Neural progenitor cell (in vitro differentiated cells): ENCODE measurements at places on chromosomes 1 and 21.

DNA sequence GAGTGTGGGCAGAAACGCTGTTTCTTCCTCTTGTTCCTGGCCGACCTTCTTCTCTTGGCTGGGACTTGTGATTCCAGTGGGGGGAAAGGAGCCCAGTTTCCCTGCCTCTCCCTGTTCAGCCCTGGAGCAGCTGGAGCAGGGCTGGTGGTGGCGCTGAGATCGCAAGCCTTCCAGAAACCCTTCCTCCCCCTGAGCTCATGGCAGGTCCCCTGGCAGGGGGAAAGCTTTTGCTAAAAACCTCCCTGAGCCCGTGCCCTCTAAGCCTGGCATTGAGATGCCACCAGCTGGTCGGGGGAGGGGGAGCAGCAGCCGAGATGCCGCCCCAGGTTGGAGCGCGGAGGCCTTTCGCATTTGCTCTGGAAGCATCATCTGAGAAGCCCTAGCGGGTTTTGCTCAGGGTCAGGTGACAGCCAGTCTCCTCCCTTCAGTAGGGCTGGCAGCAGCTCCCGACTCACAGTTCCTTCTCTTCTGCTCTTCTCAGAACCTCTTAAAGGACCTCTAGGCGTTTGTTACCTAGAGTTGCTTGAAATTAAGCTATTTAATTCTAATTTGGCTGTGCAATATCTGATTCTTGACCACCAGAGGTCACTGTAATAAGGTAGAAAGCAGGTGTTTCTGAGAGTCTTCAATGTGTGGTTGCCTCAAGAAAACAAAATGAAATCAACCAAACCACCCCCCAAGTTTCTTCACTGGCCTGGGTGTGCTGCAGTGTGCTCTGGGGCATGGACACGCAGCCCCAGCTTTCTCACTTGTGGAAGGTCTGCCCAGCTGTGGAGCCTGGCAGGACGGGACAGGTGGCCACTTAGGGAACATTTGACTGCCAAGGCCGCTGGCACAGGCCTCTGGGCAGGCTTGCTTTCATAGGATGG is 257.3 kb downstream of the CAMTA1 start:
- DNase-seq: peak; percentile 51

- no peak for DNase-seq
Measured at GRCh38 chr1:224545571-224545970, 70.5 kb upstream of the CNIH3 start.

DNA sequence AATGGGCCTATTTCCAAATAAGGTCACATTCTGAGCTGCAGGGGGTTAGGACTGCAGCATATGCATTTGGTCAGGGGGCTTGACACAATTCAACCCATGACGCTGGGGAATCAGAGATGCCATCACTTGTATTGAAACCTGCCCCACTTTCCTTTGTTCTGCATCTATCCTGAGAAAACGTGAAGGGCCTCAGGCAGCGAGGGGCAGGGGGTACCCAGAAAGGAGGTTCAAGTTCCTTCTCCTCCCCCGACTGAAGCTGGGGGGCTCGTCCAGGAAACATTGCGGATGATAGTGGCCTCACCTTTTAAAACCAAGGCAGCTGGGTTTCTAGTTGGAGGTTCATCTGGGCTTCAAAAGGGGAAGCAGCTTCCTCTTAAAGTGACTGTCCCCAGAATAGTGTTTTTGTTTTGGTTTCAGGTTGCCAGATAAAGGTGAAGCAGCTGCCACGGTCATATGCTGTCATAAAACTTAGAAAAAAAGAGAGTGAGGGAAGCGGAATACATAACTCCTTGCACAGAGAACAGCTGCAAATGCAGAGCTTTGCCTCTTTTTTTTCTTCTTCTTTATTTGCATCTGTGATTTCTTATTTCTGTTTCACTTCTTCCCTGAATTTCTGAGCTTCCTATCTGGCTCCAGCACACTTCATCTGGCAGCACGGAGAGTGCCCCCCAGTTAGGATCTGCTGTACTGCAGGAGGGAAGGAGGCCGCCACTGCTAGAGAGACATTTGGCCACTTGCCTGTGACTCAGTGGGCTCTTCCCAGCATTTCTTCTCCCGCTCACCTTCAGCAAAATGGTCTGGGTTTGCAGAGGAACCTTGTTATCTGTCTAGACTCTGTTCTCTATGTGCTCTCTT is 142.0 kb downstream of the AJAP1 start:
- DNase-seq: no peak

- peak; percentile 84 for DNase-seq
Measured at GRCh38 chr21:32940079-32941014, 85.4 kb upstream of the OLIG2 start.

DNA sequence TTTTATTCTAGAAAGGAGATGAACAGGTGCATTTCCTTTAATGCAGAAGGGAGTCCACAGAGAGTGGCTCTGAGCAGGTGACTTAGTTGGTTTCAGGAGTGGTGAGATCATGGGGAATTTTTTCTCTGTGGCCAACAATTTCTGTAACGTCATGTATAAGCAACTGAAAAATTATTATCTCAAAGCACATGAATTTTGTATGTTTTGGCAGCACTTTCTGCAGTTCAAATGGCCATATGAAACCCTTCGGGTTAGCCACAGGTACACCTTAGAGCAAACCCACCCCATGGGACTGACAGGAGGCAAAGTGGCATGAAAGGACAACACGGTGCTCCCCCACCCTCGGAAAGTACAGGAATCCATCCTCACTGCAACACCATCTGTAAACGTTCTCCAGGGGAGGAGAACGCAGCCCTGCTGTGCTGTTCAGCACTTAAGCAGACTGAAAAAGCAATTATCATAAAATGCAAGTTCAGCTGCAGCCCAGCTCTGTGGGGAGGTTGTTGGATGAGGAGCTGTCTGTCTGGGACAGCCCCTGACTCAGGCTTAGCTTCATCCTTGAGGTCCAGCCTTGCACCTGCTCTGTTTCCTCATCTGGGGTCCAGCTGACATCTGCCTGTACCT is 55.8 kb upstream of the CLDN14 start:
- DNase-seq: no peak
